ENCODE measurements at places on chromosomes 3 and 15. TPM values are rescaled to one million over a fixed set of nuclear protein-coding genes. Genes with fewer than 3 reads are reported as not detected.

DNA sequence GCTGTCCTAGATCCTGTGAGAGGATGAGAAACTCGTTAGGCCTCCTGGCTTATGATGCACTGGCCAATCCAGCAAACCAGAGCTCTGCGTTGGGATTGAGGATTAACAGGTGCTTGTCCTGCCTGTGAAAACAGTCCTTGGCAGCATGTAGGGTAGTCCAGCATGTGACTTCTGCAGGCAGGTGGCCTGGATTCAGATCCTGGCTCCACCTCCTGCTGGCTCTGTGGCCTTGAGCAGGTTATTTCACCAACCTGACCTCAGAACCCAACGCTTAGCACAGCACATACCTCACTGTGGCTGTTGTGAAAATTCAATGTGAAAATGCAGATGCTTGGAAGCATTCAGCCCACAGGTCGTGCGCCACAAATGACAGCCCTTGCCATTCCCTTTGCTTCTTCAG lies 33.6 kb downstream of the PLA2G4D start:
- DNase-seq, result no peak

GRCh38 chr3:23836536-23837230 lies 30.9 kb downstream of the UBE2E1 start:
- DNase-seq, result no peak

GRCh38 chr3:66303491-66303901 lies 82.7 kb downstream of the SLC25A26 start:
- no peak for DNase-seq

GOLGA8N gene
- 0.50 TPM for total RNA-seq

P2RY13 gene
- not detected for total RNA-seq

CDCP1 gene
- 0.29 TPM for total RNA-seq

DNA sequence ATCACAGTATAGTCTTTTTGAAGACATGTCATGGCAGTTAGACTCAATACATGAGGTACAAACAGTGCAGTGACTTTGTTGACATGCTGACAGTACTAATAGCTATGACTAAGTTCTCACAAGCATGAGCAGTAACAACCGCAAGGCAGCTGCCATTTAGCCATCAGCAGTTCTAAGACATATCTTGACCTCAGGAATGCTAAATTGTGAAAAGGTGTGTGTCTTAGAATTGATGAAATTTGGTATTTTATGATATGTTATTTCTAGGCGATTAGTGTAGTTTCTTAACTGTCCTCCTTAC lies 60.7 kb upstream of the FURIN start:
- no peak for DNase-seq

KY gene
- not detected for total RNA-seq

DNA sequence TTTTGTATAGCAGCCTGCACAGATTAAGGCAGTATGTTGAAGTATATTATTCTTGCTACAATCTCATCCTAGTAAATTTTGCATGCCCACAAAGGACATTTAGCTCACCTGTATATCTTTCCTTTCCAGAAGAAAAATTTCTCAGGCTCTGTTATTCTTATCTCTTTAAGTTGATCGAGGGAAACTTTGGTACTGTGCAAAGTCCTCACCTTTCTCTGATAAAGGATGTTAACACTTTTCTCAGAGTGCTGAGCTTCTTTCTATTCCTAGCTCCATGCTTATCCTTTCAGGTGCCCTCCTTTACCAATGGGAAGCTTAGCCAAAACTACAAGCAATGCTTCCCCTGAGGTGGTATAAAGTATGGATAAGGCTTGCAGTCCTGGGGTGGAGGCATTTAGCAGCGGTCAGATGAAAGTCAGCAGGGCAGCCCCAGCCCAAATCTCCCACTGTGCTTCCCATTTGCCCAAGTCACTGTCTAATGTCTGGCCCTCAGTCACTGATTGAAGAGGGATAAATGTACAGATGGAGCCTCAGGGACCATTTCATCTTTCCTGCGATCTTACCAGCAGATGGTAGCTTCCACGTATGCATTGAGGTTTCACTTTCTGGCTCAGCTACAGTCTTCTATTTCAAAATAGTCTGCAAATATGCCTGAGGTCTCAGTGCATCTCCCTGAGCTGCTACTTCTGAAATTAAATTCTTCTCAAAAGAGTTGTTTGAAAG lies 127.8 kb upstream of the P2RY1 start:
- DNase-seq, result no peak

GRCh38 chr15:52011711-52012144 lies 7.3 kb upstream of the MAPK6 start:
- DNase-seq, result no peak

DNA sequence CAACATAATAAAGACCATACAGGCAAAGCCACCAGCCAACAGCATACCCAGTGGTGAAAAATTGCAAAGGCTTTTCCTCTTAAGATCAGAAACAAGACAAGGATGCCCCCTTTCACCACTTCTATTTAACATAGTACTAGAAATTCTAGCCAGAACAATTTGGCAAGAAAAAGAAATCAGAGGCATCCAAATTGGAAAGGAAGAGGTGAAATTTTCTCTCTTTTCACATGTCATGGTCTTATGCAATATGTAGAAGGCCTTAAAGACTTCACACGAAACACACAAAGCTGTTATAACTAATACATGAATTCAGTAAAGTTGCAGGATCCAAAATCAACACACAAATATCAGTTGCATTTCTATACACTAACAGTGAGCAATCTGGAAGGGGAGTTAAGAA lies 120.2 kb downstream of the APBA2 start:
- no peak for DNase-seq

NRROS gene
- total RNA-seq, result not detected

MST1R gene
- total RNA-seq, result 1.9 TPM

ACSBG1 gene
- total RNA-seq, result not detected

DNA sequence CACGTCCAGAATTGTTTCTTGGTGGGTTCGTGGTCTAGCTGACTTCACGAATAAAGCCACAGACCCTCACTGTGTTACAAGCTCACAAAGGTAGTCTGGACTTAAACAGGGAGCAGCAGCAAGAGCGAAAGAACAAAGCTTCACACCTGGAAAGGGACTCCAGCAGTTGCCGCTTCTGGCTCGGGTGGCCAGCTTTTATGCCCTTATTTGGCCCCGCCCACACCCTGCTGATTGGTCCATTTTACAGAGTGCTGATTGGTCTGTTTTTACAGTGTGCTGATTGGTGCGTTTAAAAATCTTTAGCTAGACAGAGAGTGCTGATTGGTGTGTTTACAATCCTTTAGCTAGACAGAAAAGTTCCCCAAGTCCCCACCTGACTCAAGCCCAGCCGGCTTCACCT lies 194.2 kb upstream of the NDN start:
- DNase-seq, result no peak

Data from A172 (cell line).